ENCODE measurements at places on chromosomes 7 and 10. TPM values are rescaled to one million over a fixed set of nuclear protein-coding genes. Genes with fewer than 3 reads are reported as not detected.

DNA sequence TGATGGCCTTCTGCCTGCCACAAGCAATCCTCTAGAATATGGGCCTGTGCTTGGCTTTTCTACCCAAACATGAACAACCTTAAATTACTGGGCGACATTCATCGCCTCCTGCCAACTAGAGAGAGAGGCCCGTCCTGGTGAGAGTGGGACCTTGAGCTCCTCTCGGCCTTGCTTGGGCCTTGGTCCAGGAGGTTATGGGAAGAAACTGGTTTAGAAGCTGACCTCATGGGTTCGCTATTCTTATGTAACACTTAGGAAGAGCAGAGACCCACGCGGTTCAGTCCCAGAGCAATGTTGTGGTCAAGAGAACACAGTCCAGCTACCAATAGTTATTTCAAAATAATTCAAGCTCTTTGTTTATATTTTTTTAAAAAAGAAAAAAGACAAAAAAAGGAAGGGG, 176.3 kb upstream of the ZNF32 start:
- no peak overlapping the region for H3K4me3 ChIP-seq
- no peaks in the 10 kb centered on the region for H3K27me3 ChIP-seq
- DNase-seq: no peak
- no peak overlapping the region for H3K27ac ChIP-seq

The SKIDA1 gene
- 4.9 TPM for total RNA-seq

- H3K4me1 ChIP-seq: no peaks in the 10 kb centered on the region
- H3K36me3 ChIP-seq: no peaks in the 10 kb centered on the region
- peak; percentile 13 for DNase-seq
- H3K4me3 ChIP-seq: no peak overlapping the region
These were observed 20.5 kb upstream of the PPP1R3C start for GRCh38 chr10:91653219-91653870.

DNA sequence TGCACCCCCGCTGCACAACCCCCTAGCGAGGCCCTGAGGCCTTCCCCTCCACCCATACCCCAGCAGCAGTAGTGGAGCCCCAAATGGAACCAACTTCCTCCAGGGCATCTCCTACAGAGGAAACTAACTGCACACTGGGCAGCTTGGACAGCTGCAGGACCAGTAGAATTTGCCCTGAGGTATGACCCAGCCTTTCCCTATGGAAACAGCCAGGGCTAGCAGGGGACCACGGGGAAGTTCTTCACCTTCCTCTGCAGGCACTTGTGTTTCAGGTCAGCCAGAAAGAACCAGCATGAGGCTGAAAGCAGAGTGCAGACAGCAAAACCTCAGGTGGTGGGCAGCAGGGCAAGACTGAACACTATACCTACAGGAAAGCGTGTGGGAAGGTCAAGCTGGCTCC, 5.7 kb upstream of the EEPD1 start:
- peaks cover 4% of the 10 kb centered on the region for H3K4me1 ChIP-seq
- H3K36me3 ChIP-seq: no peaks in the 10 kb centered on the region
- DNase-seq: no peak
- no peak overlapping the region for H3K4me3 ChIP-seq
- no peak overlapping the region for H3K27ac ChIP-seq

The CCDC3 gene
- total RNA-seq: 3.0 TPM

The LIPJ gene
- total RNA-seq: not detected

- no peak overlapping the region for H3K4me3 ChIP-seq
- H3K27ac ChIP-seq: no peak overlapping the region
- H3K36me3 ChIP-seq: no peaks in the 10 kb centered on the region
- no peak for DNase-seq
- peaks cover 54% of the 10 kb centered on the region for H3K4me1 ChIP-seq
- no peaks in the 10 kb centered on the region for H3K27me3 ChIP-seq
These were observed 4.5 kb downstream of the TSPAN14 start for GRCh38 chr10:80458638-80459037.

DNA sequence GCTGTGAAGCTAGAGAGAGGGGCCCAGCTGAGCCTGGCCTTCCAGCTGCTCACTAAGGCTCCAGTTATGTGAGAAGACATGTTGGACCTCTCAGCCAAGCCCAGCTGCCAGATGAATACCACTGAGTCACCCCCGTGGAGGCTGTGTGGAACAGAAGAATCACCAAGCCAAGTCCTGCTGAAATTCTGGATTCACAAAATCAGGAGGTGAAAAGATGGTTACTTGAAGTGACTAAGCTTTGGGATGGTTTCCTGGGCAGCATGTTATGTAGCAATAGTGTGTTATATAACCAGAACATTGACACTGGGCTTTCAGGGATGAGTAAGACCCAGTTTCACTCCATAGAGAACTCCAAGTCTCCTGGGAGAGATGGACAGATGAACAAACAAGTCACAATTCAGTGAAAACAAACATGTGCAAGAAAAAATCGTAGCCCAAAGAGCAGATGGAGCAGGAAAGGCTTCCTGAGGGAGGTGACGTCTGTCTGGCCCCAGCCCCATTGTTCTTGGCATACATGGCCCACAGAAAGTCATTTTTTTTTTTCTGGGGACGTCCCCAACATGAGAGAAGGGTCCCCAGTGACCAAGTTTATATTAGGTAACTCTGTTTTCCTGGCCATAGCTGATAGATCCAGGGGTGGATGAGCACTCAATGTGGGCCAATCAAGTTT, 64.1 kb upstream of the PDZD8 start:
- H3K27ac ChIP-seq: no peak overlapping the region
- H3K4me3 ChIP-seq: no peak overlapping the region
- H3K36me3 ChIP-seq: no peaks in the 10 kb centered on the region
- no peak for DNase-seq
- H3K27me3 ChIP-seq: peaks cover 24% of the 10 kb centered on the region

- H3K4me3 ChIP-seq: no peak overlapping the region
- no peaks in the 10 kb centered on the region for H3K4me1 ChIP-seq
- no peak overlapping the region for H3K27ac ChIP-seq
- H3K27me3 ChIP-seq: no peaks in the 10 kb centered on the region
- DNase-seq: no peak
These were observed 115.0 kb downstream of the ADCY1 start for GRCh38 chr7:45689011-45689796.

DNA sequence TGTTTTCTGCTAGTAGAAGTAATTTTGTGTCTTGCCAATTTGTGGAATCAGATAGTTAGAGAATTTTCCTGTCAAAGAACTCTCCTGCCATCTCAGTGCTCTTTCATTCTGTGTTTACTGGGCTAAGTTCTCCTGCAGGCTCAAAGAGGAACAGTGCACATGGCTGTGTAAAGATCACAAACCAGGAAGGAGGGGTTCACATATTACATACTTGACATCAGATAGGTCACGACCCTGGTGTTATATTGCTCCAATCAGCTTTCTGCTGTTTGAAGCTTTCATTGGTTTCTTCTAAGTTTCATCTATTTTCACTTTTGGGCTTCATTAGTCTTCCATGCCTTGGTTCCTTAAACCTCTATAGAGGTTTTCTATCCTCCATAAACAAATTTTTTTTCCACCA, 13.5 kb upstream of the ELMO1 start:
- no peak overlapping the region for H3K4me3 ChIP-seq
- no peak for DNase-seq
- H3K36me3 ChIP-seq: no peaks in the 10 kb centered on the region
- no peaks in the 10 kb centered on the region for H3K4me1 ChIP-seq

DNA sequence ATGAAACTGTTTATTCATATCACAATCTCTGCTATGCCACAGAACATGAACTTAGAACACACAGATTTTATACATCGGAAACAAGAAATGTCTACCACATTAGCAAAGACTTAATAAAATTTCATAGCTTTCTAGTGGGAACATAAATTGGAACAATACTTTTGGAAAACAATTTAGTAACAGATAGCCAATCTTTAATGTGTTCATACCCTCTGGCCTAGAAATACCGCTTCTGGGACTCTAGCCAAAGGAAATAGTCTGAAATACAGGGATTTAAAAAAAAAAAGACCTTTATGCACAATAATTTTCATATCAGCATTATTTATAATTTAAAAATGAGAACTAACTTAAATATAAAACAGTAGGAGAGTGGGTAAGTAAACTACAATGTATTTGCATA, 168.5 kb downstream of the PLXNA4 start:
- H3K4me1 ChIP-seq: no peaks in the 10 kb centered on the region
- no peaks in the 10 kb centered on the region for H3K27me3 ChIP-seq
- no peak overlapping the region for H3K4me3 ChIP-seq
- no peak overlapping the region for H3K27ac ChIP-seq

- H3K4me3 ChIP-seq: no peak overlapping the region
- no peaks in the 10 kb centered on the region for H3K4me1 ChIP-seq
- no peak overlapping the region for H3K27ac ChIP-seq
- H3K36me3 ChIP-seq: no peaks in the 10 kb centered on the region
These were observed 729.9 kb downstream of the ZWINT start for GRCh38 chr10:55631071-55631654.

DNA sequence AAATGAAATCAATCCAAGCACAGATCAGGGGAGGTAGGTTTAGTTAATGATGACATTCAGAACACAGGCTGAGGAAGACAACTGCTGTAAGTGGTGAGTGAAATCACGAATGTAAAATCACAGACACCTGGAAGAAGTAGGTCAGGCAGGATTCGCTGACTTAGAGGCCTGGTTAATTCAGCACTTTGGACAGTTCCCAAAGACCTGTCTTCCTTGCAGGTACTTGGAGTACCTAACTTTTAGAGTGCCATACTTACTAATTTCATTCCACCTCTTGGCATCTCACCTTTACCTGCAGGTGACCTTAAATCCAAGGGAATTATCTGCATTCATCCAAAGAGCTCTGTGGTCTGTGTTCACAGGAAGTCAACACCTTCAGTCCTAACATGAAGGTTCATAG, 822.3 kb downstream of the PHTF2 start:
- peak; percentile 6 for DNase-seq
- H3K27ac ChIP-seq: no peak overlapping the region
- no peak overlapping the region for H3K4me3 ChIP-seq
- H3K27me3 ChIP-seq: no peaks in the 10 kb centered on the region
